ENCODE measurements at places on chromosomes 7 and 10.
A peak's percentile ranks its signal among the peaks of the same experiment; 100 is the strongest.

GRCh38 chr10:100043796-100044195, 34.0 kb upstream of the DNMBP start:
- no peak for DNase-seq

- no peak for DNase-seq
Measured at GRCh38 chr10:51196508-51197175, 122.4 kb downstream of the PRKG1 start.

- DNase-seq, result no peak
Measured at GRCh38 chr7:124257638-124258308, 224.9 kb upstream of the TMEM229A start.

DNA sequence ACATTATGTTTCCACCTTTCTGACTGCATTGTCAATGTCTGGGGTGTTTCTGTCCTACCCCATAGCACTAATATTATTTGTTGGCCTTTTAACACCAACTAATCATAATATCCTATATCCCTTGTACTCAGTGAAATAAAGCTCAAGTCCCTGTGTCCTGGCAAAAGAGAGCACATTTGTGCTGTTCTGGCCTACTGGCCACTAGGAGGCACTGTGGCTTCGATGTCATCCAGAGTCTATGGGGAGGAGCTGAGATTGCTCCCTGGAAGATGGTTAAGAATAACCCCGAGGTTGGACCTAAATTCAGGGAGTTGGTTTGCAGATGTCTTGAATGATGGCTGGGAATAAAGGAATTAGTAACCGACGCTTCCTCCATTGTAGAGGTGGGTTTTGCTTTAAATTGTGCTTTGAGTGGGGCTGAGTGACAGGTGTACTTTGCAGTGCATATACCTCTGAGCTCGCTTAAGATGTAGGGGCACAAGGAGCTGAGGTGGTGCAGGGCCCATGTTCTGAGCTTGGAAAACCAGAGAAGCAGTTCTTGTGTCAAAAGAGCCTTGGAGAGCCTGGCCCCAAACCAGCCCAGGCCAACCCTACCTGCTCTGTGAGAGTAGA, 191.2 kb upstream of the PRSS1 start:
- DNase-seq, result no peak

DNA sequence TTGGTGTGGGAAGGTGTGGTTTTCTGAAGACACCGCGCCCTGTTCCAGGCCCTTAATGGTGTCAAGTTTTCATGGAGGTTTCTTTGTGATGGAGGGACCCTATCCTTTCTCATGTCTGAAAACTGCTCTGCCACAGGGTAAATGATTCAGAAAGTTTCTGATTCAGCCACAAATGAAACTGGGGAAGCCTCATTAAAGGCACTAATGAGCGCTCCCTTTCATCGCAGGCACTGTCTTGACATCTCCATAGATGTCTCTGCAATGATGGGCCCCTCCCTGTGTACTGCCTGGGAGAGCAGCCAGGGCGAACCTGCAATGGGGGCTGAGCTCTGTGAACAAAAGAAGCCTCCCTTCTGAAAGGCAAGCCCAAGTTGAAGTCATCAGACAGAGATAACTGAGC, 355.3 kb downstream of the PRPF18 start:
- DNase-seq, result peak; percentile 54

DNA sequence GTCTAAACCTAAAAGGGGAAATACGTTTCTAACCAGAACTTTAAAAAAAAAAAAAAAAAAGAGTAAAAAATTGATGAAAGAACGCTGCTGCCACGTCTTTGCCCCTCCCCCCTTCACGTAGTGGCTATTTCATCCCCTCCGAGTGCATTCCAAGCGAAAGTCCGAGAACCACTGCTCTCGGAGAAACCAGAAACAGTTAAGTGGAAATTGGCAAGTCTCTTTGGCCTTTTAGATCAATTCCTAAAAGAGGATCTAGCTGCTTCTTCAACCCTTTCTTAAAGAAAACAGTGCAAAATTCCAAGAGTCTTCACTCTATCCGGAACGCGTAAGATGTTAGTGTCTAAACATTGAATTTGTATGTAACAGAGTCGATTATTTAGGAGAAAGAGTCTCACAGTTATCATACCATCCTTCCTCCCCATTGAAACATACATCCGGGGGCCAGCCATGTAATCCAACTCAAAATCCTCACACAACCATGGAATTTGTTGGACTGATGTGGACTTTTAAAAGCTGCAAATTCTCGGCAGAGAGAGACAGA, 1.1 kb downstream of the P4HA1 start:
- DNase-seq, result peak; percentile 92

- DNase-seq, result no peak
Measured at GRCh38 chr10:43880160-43880559, 231.5 kb upstream of the ZNF32 start.

DNA sequence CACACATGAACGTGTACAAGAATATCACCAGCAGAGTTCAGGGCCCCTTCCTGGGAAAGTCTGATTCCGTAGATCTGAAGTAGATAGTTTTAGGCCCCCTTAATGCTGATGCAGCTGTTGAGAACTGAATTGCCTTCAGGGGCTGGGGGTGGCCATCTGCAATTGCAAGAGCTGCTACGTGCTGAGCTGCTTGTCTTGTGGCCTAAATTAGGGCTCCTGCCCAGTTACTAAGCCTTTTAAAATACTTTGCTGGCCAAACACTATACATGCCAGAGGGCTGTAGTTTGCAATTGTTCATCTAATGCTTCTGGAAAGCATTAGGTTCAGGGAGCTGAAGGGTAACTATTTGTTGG, 71.7 kb downstream of the TMEM178B start:
- no peak for DNase-seq

GRCh38 chr10:79023240-79024162, 45.3 kb upstream of the ZMIZ1 start:
- DNase-seq, result no peak

DNA sequence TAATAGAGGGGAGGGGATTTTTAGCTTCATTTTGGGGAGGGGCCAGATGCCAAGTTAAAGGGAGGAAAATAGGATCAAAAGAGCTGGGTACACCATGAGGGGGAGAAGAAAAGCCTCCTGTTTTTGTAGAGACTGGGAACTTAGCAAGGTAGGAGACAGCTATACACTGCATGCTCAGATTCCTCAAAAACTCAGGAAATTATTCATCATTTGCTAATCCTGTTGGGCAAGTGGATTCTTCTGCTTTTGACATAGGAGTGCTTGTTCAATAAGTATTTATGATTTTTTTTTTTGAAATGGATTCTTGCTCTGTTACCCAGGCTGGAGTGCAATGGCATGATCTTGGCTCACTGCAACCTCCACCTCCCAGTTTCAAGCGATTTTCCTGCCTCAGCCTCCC, 73.4 kb downstream of the LYZL2 start:
- no peak for DNase-seq

DNA sequence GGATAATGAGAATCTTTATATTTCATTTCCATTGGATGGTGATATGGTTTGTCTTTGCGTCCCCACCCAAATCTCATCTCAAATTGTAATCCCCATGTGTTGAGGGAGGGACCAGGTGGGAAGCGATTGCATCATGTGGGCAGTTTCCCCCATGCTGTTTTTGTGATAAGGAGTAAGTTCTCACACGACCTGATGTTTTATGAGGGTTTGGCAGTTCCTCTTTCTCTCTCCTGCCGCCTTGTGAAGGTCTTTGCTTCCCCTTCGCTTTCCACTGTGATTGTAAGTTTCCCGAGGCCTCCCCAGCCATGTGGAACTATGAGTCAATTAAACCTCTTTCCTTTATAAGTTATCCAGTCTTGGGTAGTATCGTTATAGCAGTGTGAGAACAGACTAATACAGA, 59.4 kb downstream of the MTPN start:
- DNase-seq, result no peak

DNA sequence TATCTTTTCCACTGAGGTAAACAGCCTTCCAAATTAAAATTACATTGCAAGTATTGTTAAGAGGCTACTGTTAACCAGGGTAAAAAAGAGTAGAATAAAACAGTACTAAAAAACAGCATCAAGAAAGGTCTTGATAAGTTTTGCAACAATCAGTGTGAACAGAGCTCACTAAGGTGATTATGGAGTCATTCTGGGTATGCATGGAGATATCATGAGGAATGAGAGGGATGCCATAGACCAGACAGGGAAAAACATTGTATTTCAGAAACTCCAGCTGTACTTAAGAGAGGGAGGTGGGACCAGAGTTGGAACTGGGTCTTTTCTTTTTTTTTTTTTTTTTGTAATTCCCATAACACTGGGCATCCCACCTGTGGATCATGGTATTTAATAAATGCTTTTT, 549.6 kb downstream of the INHBA start:
- DNase-seq, result no peak

DNA sequence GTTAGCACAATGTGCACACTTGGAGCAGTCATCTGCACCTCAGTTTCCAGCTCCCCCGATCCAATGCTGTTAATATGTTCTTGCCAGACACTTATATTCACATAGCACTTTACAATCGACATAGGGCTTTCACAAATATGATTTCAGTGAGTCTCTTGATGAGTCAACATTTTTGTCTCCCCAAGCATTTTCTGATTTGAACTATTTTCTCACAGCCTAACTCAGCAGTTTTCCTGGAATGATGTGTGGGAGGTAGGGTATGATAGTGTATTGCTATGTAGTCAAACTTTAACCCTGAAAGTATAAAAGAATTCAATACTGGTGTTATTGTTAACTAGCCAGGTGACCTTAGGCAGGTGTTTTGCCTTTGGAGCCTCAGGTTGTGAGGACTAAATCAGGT, 82.5 kb upstream of the LRGUK start:
- DNase-seq, result no peak

DNA sequence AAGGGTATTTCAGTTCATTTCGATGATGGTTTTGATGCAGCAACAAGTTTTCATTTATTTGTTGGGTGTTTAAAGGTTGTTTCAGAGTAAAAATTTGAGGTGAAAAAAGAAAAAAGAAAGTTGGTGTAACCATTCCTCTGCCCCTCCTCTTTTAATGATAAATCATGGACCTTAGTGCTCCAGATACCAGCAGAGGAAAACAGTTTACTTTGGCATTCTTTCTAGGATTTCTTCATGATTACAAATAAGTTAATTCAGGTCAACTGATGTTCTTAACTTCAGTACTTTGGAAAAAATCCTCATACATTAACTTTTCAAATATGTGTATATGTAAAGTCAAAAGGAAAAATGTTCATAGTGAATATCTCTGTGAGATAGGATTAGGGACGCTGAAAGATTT, 2.0 kb upstream of the RBP4 start:
- DNase-seq, result no peak

DNA sequence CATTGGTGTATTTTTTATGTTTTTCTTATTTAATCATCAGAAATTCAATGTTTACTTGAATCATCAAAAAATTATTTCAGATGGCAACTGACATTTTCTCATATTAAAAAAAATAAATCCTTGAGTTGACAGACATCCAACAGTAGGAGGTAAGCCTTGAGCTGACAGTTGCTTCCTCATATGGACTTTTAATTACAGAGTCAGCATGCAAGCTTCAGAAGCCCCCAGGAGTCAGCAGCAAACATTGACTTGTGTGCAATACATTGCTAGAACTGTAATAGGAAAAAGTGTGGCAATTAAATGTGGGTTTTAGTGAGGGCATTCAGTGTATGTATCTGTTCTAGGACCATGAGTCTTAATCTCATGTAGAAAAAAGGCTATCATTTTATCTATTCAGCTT, 62.4 kb upstream of the TAS2R16 start:
- DNase-seq, result peak; percentile 36

- no peak for DNase-seq
Measured at GRCh38 chr7:82578430-82578829, 134.9 kb upstream of the CACNA2D1 start.

GRCh38 chr7:112892263-112892662, 102.1 kb upstream of the TMEM168 start:
- no peak for DNase-seq

- no peak for DNase-seq
Measured at GRCh38 chr10:70094250-70094649, 38.4 kb downstream of the AIFM2 start.

DNA sequence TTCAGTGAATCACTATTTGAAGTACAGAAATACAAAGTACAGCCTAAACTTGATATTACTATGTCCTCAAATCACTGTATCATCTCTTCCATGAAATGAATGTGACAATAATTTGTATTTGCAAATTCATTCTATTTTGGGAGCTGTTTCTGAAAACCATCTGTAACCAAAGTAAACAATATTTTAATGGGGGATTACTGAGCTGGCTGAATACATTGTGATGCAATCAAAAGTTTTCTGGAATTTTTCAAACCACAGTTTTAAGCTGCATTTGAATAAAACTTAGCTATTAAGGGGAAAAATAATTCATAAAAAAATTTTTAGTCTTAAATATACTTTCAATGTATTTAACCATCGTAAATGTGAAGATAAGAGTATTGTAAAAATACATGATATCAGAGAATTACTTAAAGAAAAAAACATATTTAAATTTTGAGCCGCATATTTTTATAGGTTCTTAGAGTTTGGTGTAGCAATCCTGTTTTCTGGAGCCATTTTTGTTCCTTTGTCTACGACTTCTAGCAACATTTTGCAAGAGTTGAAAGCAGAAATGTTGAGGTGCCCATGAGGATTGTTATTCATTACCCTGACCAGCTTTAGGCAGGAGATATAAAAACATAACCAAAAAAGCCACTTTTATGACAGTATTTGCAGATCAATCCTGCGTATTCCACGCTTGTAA, 45.9 kb upstream of the AGMO start:
- no peak for DNase-seq

GRCh38 chr10:132166216-132166950, 20.4 kb upstream of the DPYSL4 start:
- no peak for DNase-seq

GRCh38 chr10:125783408-125783807, 7.8 kb upstream of the MMP21 start:
- no peak for DNase-seq

DNA sequence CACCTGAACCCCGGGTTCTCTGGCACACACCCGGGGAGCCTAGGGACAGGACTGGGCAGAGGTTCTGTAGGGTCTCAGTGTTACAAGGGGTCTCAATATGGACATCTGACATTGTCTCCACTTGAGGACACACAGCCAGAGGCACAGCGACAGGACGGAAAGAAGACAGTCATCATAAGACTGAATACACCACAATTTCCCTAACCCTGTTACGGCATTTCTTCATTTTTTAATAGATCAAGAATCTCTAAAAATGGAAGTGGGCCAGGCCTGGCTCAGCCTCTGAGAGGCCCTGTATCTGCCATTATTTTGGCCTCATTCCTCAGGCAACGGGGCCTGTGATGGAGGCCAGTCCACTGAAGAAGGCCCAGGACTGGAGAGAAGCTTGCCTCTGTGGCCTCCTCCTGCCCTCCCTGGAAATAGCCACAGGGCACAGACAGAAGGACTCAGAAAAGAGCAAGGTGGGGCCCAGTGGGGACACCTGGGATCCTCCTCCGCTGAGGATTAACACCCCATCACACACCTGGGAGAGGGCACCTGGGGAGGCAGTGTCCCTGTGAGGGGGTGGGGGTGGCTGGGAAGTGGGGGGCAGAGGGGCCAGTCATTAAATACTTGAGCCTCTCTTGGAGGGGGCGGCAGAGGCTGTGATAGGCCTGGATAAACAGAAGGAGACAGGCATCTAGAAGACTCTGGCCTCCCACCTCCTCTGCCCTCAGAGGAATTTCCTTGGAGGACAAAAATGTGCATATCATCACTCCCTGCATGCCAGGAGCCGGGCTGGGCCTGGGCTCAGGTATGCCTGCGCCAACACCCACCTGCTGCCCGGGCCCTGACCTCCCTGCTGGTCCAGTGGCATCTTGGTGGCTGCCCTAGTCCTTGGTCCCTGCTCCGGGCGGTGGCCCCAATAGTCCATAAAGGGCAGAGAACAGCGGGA, 8.0 kb downstream of the SPOCK2 start:
- no peak for DNase-seq

Measured in eye (tissue), 1 donor.